ENCODE measurements at places on chromosomes 6 and 20.

GRCh38 chr6:87164506-87164905 lies 9.1 kb downstream of the ZNF292 start:
- DNase-seq = no peak

DNA sequence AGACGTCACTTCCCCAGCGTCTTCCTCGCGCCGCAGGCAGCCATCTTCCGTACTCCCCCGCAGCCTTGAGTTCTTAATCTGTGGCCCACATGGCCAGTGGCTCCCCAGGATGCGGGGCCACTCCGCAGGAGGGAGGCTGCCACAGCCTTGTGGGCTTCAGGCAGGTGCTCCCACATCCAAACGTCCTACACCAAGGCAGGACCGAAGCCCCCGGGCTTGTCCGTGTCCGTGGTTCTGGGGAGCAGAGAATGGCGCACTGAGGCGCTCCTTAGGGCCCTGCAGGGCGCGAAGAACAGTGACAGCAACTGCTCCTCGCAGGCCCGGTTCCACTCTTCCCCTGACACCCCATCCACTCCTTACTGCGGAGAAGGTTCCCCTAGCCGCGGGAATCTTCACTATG lies 755.8 kb downstream of the PRIM2 start:
- no peak for DNase-seq

- DNase-seq = no peak
Measured at GRCh38 chr20:47263465-47264084, 92.9 kb downstream of the ZMYND8 start.

- DNase-seq = no peak
Measured at GRCh38 chr20:62603021-62603906, 39.0 kb upstream of the SLCO4A1 start.

GRCh38 chr6:37092923-37093727 lies 76.8 kb upstream of the PIM1 start:
- no peak for DNase-seq

- no peak for DNase-seq
Measured at GRCh38 chr6:12483712-12484111, 193.6 kb downstream of the EDN1 start.

DNA sequence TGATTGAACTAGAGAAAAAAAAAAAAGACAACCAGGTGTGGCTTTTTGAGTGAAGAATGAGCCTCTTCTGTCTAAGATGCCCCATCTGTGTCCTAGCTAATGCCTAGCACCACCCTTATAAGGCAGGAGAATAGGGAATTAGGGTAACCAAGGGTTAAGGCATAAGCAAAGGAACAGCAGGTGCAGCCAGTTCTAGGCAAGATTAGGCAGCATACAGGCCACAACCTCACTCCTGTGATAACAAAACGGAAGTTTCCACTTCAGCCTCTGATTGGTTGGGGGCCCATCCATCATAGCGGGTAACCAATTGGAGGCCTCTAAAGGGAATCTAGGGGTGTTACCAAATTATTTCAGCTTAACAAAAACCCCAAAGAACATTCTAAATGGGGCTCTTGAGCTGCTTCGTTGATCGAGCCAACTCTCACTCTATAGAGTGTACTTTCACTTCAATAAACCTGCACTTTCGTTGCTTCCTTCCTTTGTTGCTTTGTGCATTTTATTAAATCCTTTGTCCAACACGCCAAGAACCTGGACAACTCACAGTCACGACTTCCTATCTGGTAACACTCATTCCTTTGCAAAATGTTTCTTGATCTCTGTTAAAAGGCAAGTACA lies 61.9 kb upstream of the TAGAP start:
- peak; percentile 39 for DNase-seq

GRCh38 chr6:33433544-33434191 lies 13.8 kb downstream of the SYNGAP1 start:
- DNase-seq = no peak

DNA sequence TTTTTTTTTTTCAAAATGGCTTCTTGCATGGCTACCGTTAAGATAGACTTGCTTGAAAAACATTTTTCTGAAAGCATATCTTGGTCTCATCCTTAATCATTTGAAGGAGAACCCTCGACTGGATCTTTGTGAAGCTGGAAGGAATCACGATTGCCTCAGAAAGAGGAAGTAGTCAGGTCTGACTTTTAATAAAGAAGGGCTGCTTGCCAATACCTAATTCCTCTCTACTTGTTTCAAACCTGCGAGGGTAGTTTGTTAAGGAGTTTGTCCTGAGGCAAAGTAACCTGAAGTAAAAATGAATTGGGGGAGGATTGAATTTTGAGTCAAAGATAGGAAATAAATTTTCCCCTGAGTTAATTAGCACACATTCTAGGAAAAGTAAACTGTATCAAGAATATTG lies 288.1 kb upstream of the MAP3K7 start:
- no peak for DNase-seq

GRCh38 chr6:5567890-5568289 lies 306.6 kb downstream of the FARS2 start:
- no peak for DNase-seq

- peak; percentile 87 for DNase-seq
Measured at GRCh38 chr20:297098-297924, at the start of gene ZCCHC3. ZCCHC3 (plus strand) TSS chr20:297570; CDS start chr20:297587, 17 bp downstream.

GRCh38 chr20:531608-532007 lies 12.0 kb downstream of the CSNK2A1 start:
- no peak for DNase-seq

DNA sequence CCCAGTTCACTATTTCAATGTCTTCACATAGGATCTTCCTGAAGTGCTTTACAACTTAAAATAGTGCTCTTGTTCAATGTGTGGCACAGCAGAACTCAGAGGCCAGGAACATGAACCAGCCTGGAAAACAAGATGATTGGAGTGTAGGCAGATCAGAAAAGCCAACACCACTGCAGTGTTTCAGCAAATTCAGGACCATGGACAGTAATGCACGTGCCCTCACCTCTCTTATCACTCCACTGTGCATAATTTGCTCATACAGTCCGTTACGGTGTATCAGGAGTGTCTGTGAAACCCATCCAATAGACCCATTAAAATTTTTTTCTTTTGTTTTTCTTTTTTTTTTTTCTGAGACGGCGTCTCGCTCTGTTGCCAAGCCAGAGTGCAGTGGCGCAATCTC lies 27.6 kb upstream of the HACE1 start:
- DNase-seq = peak; percentile 7

DNA sequence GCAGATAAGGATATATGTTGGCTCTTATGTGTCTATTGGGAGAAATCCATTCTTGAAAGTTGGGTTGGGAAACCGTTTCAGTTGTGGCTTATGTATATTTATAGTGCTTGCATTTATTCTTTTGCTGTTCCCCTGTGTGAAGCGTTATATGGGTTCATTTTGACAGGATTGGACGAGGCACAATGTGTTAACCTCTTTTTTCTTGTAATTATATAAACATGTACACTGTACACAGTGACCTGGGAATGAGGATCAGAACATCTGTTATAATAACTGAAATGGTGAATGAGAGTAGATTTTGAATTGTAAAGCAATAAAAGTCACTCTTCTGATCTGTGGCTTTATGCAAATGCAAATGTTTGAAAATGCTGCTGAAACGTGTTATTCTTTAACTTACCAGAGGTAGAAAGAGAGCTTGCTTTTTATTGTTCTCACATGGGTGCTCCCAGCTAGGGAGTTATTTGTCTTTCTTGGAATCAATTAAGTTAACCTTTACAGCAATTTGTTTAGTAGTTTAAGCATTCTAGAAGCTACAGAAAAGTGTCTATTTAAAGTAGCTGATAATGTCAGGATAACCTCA lies 213.7 kb downstream of the GRIK2 start:
- no peak for DNase-seq

DNA sequence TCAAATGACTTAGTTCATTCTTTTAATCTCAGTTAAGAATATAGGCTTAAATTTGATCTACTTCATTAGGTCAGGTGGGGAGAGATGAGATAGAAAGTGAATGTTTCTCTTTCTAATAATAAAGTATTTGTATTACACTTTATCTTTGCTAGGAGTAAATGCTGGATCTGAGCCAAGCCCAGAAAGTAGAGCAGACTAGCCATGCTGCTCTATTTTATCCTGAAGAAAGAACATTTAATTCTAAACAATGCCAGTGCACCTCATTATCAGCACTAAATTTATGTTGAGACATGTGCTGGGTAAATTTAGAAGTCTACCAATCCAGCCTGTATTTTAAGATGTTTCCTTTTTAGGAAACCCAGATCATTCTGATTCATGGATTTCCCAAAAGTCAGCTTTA lies 43.5 kb downstream of the AKIRIN2 start:
- no peak for DNase-seq

DNA sequence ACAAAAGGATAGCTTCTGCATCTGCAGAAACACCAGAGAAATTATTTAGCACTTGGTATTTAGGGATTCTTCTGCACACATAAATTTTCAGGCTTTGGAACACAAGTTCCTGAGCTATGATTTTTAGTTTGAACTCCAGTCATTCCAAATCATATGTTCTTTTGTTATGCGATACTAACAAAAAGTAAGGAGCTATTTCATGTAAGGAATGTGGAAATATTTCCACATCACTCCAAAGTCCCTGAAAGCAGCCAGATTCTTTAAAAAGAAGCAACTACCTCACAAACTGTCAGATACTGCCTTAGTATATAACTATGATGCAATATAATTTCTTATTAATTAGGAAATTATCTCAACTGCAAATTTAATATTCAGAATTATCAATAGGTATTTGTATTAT lies 106.9 kb downstream of the RNGTT start:
- DNase-seq = no peak

DNA sequence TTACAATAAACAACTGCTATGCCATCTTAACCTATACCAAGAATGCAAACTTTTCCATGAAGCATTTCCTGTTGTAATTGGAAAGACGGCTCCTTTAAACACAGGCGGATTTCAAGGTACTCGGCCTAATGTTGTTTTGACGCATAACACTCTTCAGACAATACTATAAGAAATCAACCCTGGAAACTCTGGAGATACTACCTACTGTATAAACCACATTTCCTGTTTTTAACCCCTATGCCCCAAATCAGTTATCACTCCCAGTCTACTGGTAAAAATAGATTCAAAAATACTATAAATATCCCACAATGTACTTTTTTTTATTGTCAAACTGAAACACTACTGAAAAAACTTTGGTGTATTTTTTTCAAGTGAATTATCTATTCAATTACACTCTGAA lies 118.1 kb downstream of the IRF4 start:
- no peak for DNase-seq
